ENCODE measurements at places on chromosomes 3 and 15.

- DNase-seq = no peak
Measured at GRCh38 chr3:76212679-76213078, 427.3 kb upstream of the ZNF717 start.

- DNase-seq = no peak
Measured at GRCh38 chr3:190009614-190010013, 111.1 kb downstream of the P3H2 start.

DNA sequence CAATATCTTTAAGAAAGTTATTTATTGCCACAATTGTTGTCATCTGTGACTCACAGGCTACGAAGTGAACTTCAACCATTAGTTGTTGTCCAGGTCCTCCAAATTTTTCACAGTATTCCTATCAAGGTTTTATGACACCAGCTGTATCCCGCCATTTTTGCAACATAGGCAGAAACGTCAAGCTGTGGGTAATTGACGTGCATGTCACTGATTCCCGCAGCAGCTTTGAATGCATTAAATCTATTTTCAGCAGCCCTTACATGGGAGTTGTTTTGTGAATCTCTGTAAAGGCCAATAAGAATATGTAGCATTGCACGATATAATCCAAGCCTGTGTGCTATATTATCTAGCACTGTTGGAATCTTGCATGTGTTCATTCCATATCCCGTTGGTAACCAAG, 109.1 kb upstream of the TOPAZ1 start:
- DNase-seq = no peak

- no peak for DNase-seq
Measured at GRCh38 chr3:98259-98654, 98.3 kb upstream of the CHL1 start.

DNA sequence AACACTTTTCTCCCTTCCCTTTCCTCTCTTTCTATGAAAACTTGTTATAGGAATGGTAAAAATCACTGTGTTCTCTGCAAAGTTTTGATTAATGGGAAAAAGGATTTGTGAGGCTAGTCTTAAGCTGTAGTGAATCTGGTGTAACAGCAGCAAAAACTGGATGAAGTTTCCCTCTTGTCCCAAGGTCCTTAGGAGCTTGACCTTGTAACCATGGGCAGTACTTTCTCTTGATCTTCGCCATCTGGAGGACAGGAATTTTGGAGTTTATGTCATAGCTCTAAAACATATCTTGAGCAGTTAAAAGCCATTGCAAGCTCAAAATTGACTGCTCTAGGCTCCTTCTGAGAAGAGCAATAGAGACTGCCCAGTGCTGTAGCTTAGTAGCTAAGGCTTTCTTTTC, 56.5 kb upstream of the GPD1L start:
- DNase-seq = no peak

- DNase-seq = no peak
Measured at GRCh38 chr3:148211725-148212124, 486.0 kb upstream of the AGTR1 start.

GRCh38 chr3:149570016-149570415, 87.8 kb downstream of the WWTR1 start:
- no peak for DNase-seq

DNA sequence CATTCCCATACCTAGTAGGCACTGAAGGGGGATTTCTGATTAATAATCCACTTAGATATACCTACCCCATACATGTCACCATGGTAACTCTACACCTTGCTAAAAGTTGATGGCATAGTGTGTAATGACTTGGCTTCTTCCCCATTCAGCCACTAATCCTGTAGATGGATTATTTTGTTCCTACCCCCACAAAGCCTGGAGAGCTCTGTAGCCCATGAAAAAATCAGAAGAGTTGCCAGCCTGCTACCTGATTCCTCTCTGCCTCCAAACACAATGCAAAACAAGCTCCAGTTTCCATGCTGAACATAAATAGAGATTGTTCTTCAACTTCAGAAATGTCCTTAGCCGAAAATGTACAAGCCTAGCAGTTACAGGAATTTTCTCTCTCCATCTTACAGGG, 98.9 kb upstream of the PFN2 start:
- DNase-seq = no peak

GRCh38 chr15:84764585-84764984, 16.2 kb downstream of the ZNF592 start:
- DNase-seq = no peak

- DNase-seq = no peak
Measured at GRCh38 chr3:160402221-160403027, 3.0 kb downstream of the SMC4 start.

DNA sequence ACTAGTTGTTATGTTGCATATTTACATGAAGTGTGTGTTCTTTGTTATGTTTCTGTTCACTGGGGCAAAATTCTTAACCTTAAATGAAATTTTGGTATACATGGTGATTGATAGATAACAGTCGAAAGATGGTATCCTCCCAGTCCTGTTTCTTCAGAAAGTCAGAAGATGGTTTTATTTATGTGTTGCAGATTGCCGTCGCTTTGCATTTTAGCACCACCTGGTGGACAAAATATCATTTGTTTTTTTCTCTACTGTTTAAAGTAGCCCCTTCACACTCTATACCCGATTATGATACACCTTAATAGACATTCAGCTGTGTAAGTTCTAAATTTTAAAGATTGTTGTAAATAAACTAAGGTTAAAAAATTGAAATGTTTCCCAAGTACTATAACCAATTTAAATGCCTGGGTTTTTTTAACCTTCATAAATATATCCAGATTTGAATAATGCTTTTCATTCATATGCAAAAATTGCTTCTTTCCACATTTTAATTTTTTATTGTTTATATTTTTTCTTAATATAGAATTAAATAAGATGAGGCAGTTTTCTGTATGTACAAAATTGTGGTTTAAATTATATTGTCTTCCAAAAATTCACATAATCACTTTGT, 152.2 kb downstream of the ALCAM start:
- no peak for DNase-seq

DNA sequence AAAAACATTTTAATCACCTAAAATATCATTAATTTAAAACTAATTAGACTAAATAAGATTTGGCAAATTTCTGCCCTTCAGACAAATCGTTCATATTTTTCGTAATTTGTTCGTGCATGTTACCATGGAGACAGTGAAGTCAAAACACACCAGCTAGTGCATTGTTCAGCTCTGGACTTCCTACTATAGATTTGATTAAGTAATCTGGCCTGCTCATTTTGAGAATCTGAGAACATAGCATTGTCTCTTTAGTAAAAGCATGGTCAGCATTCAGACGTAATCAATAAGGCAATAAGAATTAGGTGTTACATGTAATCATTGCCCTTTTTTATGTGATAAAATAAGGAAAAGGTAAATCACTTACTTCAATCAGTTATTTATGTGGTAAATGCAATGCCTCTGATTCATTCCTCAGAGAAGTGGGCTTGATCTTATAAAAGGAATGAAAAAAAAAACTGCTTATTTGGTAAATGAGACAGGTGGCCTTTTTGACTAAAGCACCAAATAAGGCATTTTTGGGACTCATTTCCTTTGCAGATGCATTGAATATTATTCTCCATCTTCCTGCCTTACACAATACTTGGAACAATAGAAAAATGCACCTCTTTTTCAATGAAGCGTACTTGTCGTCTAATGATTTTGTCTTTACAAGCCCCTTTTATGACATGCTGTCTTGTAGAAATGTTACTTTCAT, 84.5 kb upstream of the FNDC3B start:
- no peak for DNase-seq

DNA sequence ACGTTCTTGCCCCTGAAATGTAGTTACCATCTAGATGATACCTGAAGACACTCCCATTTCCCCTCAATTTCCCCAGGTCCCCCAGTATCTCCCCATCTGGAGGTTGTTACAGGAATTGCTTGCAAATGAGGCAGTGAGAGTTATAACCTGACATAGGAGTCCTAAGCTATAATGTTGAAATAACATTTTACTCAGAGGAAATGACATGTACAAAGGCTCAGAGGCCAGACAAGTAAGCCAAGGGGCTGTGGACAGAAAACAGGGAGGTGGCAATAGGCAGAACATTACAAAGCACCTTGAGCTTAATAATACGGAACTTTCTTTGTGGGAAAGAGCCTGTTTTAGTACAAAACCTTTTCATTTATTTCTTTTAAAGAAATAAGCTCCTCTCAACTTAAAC, 171.9 kb downstream of the FRMD5 start:
- DNase-seq = no peak

GRCh38 chr15:36498401-36498800, 81.0 kb upstream of the CDIN1 start:
- DNase-seq = no peak

GRCh38 chr15:52653431-52653964, 25.7 kb downstream of the ATOSA start:
- no peak for DNase-seq

- no peak for DNase-seq
Measured at GRCh38 chr15:31280831-31281216, 45.8 kb upstream of the KLF13 start.

GRCh38 chr15:71136159-71136783, 21.0 kb downstream of the THSD4 start:
- DNase-seq = no peak

- no peak for DNase-seq
Measured at GRCh38 chr15:27563765-27564370, 535.2 kb downstream of the OCA2 start.

DNA sequence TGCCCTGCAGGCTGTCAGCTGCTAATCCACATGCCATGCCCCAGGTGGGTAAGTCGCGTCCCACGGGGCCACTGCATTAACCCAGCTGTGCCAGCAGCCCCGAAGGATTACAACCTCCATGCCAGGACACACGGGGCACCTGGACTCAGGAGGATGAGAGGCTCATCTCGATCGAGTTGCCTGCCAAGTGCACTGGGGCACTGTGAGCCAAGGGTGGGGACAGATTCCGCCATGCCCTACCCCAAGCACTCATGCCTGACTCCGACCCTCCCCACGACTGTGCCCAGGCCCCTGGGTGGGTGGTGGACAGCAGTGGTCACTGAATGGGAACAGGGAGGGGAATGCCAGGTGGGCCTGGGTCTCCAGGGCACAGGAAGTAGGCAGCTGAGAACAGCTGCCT, 20.7 kb upstream of the SNRPA1 start:
- no peak for DNase-seq

DNA sequence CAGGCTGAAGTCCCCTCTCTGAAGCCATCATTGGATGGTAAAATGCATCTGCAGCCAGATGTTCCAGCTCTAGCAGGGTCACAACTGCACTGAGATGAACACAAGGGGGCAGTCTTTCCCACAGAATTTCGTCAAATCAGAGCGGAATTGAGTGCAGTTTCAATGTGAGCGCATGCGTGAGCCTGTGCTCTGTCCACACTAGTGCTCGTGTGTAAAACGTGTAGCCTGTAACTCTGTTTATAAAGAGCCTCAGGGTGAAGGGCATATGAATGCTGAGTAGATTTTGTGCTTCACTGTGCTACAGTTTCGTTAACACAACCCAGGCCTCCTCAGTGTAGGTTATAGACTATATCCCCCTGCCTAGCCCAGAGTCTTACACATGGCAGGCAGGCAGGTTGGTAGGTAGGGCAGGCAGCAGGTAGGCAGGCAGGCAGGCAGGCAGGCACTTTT, 92.7 kb upstream of the GOLGA6L4 start:
- peak; percentile 51 for DNase-seq

All from activated T-helper 9 cell treated with anti-CD3 and anti-CD28 coated beads, Interleukin-2, amount 50 U/mL, for 16 hours (primary cell).